Activated naive CD4-positive, alpha-beta T cell (primary cell): ENCODE measurements at places on chromosomes 6 and 20.

DNA sequence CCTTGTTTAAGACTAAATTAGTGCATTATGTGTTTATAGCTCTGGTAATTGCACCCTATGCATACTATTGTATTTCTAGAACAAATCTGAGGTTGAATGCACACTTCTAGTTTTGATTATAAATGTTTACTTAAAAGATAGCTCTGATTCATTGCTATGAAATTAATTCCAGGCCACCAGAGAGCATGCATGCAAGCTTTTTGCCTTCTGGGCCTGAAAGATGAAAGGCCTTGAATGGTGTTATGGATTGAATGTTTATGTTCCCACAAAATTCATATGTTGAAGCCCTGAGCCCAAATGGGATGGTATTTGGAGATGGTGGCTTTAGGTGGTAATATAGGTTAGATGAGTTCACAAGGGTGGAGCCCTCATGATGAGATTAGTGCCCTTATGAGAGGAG is 695.0 kb upstream of the MAP3K7 start:
- DNase-seq = no peak

DNA sequence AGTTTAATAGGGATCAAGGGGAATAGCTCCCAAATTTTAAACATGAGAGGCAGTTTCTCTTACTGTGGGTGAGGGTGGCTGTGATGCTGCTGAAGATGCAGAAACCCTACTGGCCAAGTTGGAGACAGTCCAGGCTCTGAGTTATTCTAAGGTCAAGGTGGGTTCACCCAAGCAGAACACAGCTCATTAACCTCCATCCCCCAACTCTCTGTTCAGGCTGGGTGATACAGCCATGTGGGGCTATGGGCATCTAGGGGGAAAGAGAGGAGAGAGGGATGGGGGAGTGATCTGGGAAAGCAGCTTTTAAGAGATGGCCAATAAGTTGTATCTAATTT is 18.9 kb upstream of the TRAM2 start:
- no peak for DNase-seq

DNA sequence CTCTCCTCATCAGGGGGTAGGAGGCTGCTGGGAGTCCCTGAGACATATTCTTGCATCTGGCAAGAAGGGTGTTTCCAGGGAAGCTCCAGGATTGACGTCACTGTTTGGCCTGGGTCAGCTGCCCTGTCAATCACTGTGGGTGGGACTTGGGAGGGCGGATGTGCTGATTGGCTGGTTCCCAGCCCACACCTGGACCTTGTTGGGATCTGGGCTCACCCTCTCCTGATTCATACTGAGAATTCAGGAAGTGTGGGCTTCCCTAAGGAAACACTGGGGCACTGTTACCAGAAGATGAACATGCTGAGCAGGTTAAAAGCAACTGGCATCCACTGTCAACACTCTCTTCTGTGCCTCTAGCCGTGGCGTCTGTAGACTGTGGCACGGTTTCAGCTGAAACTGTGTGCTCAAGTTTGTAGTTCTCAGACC is 36.5 kb downstream of the CDH26 start:
- no peak for DNase-seq

GRCh38 chr6:169984181-169985120 is 233.0 kb downstream of the ERMARD start:
- no peak for DNase-seq

GRCh38 chr6:26232940-26233648 is 131.9 kb upstream of the BTN3A2 start:
- DNase-seq = peak; percentile 20

GRCh38 chr20:11702721-11703518 is 214.8 kb upstream of the BTBD3 start:
- DNase-seq = no peak

DNA sequence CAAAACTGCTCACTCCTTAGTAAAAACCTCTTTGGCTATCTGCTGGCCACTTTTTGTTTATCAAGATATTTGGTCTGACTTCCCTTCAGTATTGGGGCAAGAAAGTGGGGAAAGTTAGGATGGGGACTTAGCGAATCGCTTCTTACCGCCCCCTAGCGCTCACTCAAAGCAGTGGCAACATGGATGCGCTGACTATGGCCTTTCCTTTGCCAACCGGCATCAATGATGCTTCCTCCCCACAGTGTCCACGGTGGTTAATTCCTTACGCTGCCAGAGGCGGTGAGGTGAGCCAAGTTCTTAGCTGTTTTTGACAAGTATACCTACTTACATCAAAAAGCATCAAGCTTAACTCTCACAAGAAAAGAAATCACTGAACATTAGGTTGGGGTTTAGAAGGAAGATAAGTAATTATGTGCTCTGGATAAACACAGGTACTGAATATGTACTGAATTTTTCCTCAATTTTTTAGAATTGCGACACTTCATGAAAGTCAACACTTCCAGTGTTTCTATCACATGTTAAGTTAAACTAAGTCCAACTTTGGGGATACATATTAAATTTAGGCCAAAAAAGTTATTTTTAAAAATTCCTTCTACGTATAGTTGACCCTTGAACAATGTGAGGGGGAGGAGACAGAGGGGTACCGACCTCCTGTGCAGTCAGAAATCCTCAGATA is 86.7 kb downstream of the GMDS start:
- no peak for DNase-seq

DNA sequence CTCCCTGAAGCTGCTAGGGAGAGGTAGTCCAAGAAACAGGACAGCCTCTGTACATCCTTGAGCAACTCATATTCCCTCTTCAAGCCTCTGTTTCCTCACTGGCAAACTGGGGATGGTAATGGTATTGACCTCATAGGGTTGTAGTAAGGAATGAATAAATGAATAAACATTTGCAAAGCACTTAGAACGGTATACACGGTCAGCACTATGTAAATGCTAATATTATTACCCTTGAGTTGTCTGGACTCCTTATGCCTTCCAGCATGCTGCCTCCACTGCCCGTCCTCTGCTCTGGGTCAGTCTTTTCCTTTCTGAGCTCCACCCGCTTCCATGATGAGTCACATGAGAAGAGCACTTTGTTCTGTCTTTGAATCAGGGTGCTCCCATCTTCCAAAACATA is 50.6 kb downstream of the KHDC1L start:
- no peak for DNase-seq

DNA sequence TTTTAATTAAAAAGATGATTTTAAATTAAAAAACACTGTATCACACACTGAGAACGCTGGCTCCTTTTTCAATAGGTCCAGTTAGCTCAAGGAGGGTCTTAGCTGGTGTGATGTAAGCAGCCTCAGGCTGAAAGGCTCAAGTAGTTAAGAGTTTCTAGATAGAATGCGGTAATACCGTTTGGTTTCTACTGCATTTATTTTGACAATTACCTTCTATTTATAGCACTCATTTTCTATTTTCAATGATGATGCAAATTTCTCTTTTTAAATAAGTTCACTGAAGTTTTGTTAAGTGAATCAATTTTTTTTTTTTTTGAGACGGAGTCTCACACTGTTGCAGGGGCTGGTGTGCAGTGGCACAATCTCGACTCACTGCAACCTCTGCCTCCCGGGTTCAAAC is 87.1 kb downstream of the PREX1 start:
- no peak for DNase-seq

GRCh38 chr6:139640921-139641320 is 266.5 kb upstream of the CITED2 start:
- no peak for DNase-seq

DNA sequence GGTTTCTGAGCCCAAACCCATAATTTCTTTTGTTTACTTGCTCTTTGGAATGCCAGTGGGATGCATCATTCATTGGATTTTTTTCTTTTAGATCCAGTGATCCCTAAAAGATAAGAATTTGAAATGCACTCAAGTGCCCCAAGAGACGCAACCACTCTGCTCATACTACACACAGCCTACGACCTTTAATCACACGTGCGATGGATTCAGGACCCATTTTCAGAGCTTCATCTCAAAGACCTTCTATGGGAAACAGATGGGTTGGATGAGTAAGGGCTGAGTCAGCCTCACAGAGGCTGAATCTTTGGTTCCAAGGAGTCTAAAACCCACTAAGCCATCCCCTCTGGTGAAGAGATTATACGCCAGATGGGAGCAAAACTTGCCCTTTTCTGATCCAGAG is 265.5 kb upstream of the EXOC2 start:
- DNase-seq = no peak

GRCh38 chr6:101956961-101957360 is 563.5 kb downstream of the GRIK2 start:
- no peak for DNase-seq

- DNase-seq = no peak
Observed at GRCh38 chr20:46614503-46614902, 36.8 kb downstream of the SLC13A3 start.

DNA sequence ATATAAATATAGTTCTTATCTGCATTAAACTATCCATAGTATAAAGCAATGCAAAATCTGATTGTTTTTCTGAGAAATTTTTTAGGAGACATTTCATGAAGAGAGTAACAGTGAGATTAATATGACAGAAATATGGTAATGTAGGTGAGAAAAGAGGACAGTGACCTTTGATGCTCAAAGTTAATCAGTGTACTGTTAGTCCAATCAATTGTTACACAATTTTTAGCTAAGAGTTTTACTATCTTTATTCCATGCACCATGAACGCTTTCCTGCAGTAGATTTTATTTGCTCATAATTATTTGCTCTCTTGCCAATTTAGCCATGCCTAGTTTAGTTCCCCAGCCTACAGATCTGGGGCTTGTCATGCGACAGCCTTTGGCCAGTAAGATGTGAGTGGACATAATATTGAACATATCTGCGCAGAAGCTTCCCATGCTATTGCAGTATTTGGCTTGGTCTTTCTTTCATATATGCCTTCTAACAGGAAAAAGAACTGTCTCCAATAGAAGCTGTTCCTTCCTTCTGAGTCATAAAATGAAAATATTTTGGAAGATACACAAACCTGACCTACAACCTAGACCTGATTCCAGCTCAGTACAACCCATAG is 38.7 kb downstream of the FKBP1C start:
- DNase-seq = no peak

DNA sequence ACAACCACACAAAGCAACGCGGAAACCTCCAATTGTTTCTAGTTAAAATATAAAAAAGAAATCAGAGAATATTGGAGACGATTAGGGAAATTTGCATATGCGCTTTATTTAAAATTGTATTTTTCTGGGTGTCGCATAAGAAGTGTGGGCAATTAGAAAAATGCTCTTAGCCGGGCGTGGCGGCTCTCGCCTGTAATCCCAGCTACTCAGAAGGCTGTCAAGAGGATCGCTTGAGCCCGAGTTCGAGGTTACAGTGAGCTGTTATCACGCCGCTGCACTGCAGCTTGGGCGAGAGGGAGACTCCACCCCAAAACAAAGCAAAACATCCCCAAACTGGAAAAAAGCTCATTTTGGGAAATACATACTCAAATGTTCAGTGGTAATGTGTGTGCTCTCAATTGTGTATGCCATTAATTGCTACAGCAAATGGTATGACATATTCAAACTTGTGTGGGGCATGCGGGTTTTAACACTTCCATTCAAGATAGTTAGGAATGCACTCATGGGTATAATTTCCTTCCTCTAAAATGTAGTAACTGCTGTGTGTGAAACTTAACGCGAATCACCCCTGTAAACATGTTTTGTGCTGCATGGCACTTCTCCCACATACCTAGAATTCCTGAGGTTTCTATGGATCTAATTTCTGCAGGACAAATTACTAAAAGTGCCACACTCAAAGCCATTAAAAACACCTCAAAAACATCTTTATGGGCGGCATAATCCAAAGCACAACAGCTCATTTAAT is 54.7 kb upstream of the HFE start:
- DNase-seq = no peak

- no peak for DNase-seq
Observed at GRCh38 chr6:109297406-109298110, 84.7 kb downstream of the CD164 start.

DNA sequence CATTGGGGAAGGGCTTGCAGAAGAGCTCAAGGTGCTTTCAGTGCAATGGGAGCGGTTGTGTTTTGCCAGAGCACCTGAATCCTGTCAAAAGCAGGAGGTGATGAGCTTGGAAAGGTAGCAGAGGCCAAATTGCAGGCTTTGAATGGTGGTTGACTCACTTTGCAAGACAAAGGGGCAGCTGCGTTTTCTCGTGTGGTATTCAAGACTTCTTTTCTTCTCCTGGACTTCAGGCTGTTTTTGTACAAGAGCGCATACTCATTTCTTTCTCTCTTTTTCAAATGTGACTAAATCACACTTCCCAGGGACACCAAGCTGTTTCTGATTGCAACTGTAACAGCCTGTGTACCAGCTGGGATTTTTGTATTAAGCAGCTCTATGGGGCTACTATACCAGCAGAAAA is 32.3 kb downstream of the GHRH start:
- DNase-seq = no peak

GRCh38 chr20:46350986-46351267 is 42.6 kb upstream of the CDH22 start:
- no peak for DNase-seq

DNA sequence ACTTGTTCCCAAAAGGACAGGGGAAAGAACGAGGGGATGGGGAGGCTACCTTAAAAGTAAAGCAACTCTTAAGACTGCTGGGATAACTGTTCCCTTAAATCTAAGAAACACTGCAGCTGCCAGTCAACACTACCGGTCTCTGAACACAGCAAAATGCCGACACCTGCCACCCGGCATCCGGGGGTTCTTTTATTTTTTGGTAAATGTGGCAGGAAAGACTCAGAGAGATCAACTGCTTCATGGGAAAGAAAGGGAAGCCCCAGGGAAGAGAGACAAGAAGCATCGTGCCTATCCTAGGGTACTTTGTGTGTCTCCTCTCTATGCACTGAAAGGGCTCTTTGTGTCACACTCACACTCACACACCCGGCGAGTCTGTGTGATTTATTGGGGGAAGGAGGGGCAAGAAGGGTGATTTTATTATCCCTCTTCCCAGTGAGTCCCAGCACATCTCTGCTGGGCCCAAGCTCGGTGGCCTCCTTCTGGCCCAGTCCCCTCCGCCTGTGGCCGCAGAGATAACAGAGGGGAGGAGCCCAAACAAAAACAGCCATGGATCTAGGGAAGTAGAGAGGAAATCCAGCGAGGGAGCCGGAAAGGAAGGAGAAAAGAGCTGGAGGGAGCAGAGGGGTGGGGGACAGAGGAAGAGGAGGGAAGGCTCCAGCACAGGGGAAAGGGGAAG is 1.4 kb downstream of the FYN start:
- DNase-seq = no peak

DNA sequence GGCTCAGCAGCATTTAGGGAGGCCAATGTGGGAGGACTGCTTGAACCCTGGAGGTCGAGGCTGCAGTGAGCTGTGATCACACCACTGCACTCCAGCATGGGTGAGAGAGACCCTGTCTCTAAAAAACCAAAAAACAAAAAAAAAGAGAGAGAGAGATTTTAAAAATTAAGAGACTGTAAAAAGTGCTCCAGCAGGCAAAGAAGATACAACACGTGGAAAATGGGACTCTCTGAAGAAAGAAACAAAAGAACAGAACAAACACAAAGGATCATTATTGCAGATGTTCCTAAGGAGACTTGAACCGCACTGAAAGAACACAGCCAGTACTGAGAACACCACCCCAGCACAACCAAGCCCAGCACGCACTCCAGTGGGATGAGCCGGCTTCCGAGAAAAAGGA is 74.2 kb downstream of the TAF4 start:
- DNase-seq = no peak
